Effector CD8-positive, alpha-beta T cell (primary cell): ENCODE measurements at places on chromosomes 2 and 18.

DNA sequence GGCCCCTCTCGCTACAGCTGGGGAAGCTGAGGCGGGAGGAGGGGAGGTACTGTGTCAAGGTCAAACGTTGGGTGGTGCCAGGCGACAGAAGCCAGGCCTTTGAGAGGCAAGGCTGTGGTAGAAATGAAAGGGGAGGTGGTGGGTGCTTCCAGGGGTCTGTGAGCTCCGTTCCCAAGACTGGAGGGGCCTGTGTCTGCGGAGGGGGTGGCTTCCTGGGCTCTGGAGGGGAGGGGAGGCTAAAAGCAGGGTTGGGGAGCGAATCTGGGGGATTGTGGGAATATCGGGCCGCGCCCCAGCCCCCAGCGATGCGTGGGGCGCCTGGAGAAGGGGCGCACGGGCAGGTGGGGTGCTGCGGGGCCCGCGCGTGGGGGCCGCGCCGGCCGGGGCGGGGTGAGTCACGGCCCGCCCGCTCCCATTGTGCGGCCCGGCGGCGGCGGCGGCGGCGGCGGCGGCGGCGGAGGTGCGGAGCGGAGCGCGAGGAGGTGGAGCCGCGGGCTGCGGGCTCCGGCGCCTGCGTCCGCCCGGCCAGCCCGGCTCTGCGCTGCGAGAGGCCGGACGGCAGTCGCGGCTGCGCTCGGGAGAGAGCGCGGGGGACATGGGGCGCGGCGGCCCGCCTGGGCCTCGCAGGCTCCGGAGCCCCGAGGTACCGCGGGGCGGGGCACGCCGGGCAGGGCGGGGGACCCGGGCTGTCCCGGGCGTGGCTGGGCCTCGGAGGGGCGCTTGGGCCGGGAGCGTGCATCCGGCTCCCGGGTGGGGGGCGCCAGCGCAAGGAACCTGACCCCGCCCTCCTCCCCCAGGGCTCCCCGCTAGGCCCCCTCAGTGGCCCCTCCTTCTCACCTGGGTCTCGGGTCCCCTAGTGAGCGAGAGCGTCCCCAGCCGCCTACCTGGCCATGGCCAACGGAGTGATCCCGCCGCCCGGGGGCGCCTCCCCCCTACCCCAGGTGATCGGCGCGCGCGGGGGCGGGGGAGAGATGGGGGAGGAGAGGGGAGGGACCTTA, at the start of gene SLC4A3:
SLC4A3 (plus strand) TSS at position 528 of the 998 bp plus-strand sequence; CDS start at position 891, 363 bp downstream.
- DNase-seq, result no peak

DNA sequence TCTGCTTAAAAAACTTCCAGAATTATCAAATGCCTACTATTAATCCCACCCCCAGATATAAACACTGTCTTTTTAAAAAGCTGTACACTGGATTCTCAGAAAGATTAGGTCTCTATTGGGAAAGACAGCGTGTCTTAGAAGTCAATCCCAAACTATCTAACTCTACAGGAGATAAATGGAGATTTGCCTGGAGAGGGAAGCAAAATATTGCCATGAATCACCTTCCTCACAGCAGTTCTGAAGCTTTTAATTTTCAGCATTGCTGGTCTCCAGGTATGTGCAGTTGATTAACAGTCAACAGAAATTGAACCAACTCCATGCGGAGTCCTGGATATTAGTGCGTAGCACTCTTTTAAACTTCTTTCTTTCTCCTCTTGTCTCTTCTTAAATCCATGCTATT, 122.2 kb downstream of the DSC3 start:
- DNase-seq, result no peak

DNA sequence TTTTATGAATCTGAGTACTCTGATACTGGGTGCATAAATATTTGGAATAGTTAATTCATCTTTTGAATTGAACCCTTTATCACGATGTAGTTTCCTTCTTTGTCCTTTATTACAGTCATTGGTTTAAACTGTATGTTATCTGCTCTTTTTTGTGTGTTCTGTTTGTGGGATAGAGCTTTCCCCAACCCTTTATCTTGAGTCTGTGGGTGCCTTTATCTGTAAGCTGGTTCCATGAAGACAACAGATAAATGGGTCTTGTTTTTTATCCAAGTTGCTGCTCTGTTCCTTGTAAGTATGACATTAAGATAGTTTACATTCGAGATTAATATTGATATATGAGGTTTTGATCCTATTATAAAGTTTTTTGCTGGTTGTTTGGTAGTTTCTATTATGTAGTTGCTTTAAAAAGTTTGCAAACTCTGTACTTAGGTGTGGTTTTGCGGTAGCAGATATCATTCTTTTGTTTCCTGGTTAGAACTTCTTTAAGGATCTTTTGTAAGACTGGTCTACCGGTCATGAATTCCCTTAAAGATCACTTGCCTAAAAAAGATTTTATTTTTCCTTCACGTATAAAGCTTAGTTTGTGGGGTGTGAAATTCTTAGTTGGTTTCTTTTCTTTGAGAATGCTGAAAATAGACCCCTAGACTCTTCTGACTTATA, 1451.3 kb upstream of the SLC39A10 start:
- no peak for DNase-seq

DNA sequence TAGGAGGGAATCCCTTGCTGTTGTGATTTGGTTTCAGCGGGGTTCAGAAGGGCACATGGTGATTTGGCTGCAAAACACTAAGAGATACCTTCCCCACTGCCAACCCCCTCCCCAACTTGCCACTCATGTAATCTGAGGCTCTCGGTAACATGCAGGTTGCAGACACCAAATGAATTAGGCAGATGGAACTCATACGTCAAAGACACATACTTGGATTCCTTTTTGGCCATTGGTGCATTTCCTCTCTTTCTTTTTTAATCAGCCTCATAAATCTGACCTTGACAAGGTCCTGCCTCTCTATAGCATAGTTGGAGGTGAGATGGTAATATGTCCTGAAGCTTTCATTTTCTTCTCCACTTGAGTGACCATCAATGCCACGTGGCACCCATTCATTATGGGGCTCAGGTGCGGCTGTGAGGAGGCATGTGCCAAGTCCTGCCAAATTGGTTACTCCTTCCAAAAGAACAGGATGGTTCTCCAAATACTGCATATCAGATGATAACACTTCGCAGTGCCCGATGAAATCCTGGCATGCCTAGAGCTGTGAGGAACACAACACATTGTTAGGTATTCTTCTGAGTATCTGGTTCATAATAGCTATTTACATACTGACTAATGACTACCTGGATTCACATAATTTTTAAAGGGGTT, 8.3 kb upstream of the TMEM178A start:
- DNase-seq, result no peak

GRCh38 chr2:113240915-113241911, 37.5 kb downstream of the PAX8 start:
- DNase-seq, result no peak

GRCh38 chr2:171626949-171627348, 60.3 kb upstream of the DYNC1I2 start:
- no peak for DNase-seq

DNA sequence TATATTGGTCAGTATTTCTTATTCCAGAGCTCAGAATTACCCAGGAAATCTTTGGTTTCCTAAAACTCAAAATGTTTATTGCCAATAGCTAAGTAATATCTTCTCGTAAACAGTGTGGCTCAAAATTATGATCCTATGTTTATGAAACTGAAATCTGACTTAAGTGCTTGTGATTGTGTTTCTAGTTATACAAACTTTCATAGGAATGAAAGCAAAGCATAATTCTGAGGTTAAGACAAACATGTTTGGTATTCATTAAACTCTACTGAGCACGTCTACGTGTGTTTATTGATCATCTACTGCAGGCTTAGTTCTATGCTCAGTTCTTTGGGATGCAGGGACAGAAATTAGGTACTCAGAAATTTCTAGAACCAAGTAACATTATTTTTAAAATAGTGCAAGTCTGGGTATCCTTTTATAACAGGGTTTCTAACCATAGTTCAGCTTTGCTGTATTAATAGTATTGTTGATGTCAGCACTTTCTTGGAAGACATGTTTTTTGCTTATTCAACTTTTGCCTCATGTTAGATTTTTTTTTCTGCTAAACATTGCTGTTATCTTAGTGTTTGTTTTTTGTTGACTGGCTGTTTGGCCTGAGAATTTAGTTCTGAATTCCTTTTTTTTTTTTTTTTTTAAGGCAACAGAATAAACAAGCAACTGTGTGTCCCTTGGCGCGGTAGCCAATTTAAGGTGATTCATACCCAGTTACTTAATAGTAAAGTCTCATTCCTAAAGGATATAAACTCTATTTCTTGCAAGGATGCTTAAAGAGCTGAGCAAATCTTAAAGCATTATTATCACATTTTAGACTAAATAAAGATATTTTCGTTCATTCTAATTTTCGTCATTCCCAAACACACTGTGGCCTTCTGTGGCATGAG, 31.3 kb downstream of the PTPRM start:
- DNase-seq, result no peak
